NCI-H748 treated with DMSO at 0.1 percent for 48 hours (cell line): ENCODE measurements at places on chromosomes 4 and X.

- DNase-seq = no peak
Observed at GRCh38 chrX:9127986-9128385, 94.1 kb upstream of the FAM9B start.

- DNase-seq = no peak
Observed at GRCh38 chr4:27742816-27743215, 882.2 kb downstream of the STIM2 start.

- DNase-seq = no peak
Observed at GRCh38 chrX:24859211-24859841, 156.4 kb downstream of the ARX start.

- DNase-seq = no peak
Observed at GRCh38 chr4:14807856-14808255, 194.4 kb upstream of the CPEB2 start.

- no peak for DNase-seq
Observed at GRCh38 chrX:56226980-56227379, 5.2 kb upstream of the KLF8 start.

DNA sequence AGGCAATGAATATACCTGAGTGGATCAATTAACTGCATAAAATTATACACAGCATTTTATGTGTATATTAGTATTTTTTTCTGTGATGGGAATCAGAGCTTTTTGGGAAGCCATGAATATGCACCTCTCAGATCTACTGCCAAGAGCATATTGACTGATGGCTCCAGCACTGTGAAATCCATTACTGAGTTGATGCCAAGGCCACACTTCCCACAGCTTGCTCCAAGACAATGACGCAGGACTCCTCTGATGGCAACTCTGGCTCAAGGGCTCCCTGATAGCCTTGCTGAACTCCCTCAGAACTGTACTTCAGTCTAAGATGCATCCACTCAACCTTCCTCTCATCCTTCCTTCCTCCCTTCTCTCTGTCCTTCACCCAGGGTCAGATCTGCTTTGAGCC, 82.7 kb downstream of the OTC start:
- DNase-seq = no peak
